ENCODE measurements at places on chromosomes 13 and 19.

GRCh38 chr13:105602956-105603670, 932.3 kb downstream of the EFNB2 start:
- no peak for DNase-seq

GRCh38 chr13:97539651-97540610, 106.0 kb downstream of the RAP2A start:
- DNase-seq, result peak; percentile 20

- no peak for DNase-seq
Observed at GRCh38 chr13:85725433-85725832, 73.8 kb downstream of the SLITRK6 start.

GRCh38 chr13:51373451-51373850, 34.0 kb downstream of the SERPINE3 start:
- no peak for DNase-seq

DNA sequence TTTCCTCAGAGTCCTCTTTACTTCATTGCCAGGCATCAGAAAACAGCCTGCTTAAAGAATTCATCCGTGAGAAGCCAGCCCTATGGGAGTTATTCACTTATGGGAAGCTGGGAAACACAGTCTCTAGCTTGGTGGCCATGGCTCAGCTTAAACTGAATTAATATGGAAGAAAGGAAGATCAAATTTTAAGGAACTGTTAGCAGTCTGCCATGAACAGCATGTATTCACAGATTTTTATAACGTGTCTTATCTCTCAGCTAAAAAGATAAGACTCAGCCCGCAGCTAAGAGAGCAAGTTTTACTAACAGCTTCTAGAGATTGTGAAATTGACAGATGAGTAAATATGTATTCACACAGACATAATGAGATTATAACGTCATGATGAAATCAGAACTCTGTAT, 253.7 kb upstream of the RXFP2 start:
- DNase-seq, result no peak

DNA sequence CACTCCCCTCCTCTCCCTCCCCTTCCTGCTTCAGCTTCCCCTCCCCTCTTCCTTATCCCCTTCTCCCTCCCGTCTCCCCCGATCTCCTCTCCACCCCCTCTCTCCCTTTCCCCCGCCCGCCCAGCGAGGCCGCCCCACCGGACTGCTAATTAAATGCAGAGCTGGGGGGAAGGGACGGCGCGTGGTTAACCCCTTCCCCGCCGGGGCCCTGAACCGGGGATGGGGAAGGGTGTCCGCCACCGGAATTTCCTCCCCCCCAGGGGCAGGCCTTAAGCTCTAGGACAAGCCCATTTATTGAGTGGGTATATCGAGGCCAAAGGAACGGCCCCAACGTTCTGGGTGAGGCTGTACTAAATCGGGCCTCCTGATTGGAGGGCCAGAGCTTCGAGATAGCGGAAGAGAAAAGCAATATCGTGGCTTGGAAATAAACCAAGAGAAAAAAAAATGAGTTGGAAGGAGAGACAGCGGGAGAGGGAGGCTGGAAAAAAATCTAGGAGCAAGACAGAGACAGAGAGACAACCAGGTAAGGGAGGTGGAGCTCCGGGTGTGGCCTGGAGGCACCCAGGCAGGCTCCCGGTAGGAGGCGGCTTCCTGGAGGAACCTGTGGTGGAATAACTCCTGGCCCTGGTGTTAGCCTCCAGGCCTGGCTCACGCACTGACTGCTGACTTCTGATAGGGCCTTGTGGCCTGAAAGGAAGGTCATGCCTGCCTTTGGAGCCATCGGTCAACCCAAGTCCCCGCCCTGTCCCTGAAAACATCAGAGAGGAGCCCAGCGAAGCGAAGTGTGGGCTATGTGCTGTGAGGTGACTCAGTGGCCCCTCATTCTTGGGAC, 11.6 kb upstream of the JUND start:
- DNase-seq, result peak; percentile 81

DNA sequence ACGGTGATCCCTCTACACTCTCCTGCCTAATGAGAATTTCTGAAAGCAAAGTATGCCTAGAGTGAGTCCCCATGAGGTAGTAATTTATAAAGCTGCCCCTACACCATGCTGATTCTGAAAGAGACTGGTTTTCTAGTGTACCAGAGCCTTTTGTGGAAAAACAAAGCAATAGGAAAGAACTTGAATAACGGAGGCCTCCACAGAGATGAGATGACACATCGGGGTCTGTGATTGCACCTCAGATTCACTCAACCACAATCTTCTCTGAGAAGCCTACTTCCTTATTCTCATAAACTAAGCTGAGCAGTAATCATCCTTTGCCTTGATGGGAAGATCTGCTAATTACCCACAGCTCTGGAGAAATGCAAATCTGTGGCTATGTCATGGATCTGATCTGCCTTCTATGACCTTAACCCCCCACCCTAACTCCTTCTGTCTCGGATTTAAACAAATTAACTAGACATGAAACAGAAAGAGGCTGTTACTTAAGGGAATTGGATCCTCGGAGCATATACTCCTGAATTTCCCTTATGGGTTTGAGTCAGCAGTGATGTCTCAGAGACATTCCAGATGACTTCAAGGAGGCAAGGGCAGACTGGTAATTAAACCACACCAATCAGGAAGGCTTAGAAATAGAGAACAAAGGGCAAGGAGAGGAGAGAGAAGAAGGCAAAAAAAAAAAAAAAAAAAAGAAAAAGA, 128.0 kb downstream of the DCT start:
- DNase-seq, result no peak

- DNase-seq, result no peak
Observed at GRCh38 chr13:111961236-111961635, 105.7 kb upstream of the SOX1 start.

DNA sequence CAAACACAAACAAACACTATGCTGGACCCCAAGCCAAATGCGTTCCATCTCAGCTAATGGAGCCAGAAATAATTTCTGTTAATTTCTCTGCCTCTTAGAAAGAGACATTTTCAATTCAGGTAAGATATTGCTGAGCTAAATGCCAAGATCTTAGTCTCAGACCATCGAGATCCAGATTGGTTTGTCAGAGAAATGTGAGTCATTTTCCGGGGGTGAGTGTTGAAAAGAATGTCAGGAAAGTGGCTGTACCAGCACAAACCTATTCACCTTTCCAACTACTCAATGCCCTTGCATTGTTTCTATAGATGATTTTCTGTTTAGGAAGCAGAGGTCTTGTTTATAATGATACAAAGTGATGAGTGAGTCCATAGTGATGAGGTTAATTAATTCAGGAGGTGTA, 266.8 kb upstream of the TSHZ3 start:
- no peak for DNase-seq

GRCh38 chr19:32917616-32917996, 48.0 kb upstream of the SLC7A9 start:
- no peak for DNase-seq

- DNase-seq, result no peak
Observed at GRCh38 chr19:17999684-18000479, 8.1 kb upstream of the ARRDC2 start.

GRCh38 chr19:38496603-38497487, 63.4 kb downstream of the RYR1 start:
- DNase-seq, result no peak

- DNase-seq, result no peak
Observed at GRCh38 chr13:113275387-113275786, 21.7 kb upstream of the LAMP1 start.

DNA sequence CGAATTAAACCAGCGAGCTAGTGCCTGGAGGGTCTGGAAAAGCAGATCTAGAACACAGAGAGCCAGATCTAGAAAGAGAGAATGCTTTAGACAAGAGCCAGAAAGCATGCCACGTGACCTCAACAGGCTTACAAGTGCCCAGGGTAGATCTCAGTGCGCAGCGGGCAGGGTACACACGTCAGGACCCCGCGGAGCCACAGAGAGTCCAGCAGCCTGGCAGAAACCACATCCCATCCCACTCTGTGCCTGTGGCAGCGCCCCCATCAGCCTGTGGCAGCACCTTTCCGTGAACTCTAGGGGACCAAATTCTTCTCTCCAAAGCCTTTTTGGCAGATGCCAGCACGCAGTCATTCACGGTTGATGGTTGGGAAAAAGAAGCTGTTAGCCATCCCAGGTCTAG, 5.9 kb downstream of the ARHGEF1 start:
- no peak for DNase-seq

DNA sequence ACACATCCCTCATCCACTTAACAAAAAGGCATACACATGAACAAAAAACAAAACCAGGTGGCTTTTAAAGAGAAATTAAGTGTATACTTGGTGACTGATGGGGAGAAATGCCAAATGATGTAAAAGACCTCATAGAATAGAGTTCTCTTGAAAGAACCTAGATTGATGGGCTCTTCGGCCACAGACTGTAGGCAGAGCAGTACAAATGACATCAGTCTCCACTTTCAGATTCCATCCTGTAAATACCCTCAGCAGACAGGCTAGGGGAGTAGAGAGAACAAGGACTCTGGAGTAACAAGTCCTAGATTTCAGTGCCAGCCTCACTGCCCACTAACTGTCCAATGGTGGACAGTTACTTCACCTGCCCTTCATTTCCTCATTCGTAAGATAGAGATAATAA, 203.8 kb downstream of the MZT1 start:
- DNase-seq, result no peak

DNA sequence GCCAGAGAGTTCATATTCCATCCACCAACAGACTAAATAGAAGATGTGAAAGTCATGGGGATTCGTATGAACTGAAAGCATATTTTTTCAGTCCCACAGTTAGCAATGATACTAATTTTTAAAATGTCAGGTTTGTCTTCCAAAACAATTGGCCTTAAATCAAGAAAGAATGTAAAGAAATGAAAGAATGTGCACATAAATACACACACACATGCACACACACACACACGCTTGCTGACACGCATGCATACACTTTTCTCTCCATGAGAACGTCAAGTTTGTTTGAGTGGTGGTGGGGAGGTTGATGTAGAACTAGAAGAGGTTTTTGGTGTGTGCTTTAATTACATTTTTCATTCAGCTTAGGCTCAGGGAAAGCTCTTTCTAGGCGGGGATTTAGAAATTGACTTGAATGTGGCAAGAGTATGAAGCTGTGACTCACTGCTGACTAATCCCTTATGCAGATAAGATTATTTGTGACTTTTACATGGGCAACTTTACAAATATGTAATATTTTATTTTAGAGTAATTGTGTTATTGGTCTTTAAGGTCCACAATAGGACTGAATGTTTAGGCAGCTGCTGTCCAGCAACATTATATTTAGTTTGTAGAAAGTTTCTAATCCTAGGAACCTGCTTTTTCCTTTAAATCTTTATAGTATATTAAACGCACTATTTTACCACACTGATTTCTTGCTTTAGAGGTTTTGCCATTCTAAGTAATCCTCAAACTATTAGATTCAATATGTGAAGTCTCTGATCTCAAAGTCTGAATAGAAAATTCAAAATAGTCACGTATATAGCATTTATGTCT, 18.8 kb downstream of the FLT1 start:
- DNase-seq, result no peak

DNA sequence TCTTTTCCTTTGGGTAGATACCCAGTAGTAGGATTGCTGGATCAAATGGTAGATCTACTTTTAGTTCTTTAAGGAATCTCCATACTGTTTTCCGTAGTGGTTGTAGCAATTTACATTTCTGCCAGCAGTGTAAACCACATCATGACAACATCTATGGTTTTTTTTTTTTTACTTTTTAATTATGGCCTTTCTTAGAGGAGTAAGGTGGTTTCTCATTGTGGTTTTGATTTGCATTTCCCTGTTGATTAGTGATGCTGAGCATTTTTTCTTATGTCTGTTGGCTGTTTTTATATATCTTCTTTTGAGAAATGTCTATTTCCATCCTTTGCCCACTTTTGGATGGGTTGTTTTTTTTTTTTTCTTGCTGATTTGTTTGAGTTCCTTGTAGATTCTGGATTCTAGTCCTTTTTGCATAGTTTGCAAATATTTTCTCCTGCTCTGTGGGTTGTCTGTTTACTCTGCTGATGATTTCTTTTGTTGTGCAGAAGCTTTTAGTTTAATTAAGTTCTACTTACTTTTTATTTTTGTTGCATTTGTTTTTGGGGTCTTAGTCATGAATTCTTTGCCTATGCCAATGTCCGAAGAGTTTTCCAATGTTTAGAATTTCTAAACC, 38.8 kb downstream of the TDRD3 start:
- DNase-seq, result no peak

DNA sequence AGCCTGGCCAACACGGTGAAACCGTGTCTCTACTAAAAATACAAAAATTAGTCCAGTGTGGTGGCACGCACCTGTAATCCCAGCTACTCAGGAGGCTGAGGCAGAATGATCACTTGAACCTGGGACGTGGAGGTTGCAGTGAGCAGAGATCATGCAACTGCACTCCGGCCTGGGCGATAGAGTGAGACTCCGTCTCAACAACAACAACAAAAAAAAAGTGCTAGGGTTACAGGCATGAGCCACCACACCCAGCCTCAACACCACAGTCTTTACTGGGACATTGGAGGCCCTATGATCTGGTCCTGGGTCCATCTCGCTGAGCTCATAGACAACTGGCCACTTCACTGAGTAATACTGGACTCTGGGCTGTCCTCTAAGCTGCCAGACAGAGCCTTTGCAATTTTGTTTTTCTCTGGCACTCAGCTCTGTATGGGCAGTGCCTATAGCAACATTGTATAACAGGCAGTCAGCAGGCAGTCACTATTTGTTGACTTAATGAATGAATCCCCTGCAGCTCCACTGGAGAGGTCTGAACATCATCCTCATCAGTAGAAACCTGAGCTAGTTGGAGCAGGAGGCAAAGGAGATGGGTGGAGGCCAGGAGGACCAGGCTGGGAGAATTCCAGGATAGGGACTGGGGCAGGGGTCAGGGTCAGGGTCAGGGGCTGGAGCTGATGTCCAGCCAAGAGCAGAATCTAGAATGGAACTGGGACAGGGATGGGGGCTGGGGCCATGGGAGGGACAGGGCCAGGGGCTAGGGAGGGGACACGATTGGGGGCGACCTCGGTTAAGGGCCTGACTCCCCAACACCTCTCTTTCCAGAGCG, 8.1 kb downstream of the BLOC1S3 start:
- no peak for DNase-seq

- DNase-seq, result no peak
Observed at GRCh38 chr13:19836472-19836871, 27.0 kb downstream of the ZMYM5 start.

- no peak for DNase-seq
Observed at GRCh38 chr19:4326837-4327251, 11.8 kb downstream of the STAP2 start.

DNA sequence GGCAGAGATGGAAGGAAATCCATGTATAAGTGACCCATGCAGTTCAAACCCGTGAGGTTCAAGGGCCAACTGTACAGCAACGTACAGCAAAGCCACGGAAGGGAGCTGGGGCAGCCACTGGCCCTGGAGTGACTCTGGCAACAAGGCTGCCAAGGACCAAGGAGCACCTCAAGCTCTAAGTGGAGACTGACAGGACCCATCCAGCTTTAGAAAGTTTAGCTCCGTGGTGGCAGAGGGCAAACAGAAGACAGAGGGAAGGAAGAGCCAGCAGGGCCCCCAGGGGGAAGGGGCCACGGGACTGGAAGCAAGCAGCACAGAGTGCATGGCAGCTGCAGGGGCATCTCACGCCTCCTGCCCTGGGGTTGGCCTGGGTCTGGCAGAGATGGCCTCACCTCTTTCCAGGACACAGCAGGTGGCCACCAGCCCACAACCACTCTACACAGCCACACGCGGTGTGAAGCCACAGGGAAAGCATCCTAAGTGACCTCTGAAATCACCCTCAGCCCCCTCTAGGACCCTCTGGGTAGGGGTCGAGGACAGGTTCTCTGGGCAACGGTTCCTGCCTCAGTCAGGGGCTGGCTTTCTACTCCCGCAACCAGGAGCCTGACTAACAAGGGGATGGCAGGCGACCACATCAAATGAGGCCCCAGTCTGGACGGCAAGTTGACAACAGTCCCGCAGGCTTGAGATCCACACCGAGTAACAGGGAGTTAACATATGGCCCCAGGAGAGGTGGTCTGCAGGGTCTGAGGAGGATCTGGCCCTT, 3.8 kb downstream of the MIER2 start:
- DNase-seq, result no peak

All from activated CD4-positive, alpha-beta T cell treated with anti-CD3 and anti-CD28 coated beads, Interleukin-2, Interleukin-4, amounts not matched to agents 100 ng/mL and 50 ng/mL, durations not matched to agents 16 hours and 8 hours (primary cell).